ENCODE measurements at places on chromosomes 1 and 21. TPM values are rescaled to one million over a fixed set of nuclear protein-coding genes. Genes with fewer than 3 reads are reported as not detected.
A peak's percentile ranks its signal among the peaks of the same experiment; 100 is the strongest.

CLDN8 gene
- total RNA-seq = 0.09 TPM

TMCO4 gene
- 31.1 TPM for total RNA-seq

C1orf56 gene
- 12.5 TPM for total RNA-seq

- DNase-seq = peak; percentile 6
Observed at GRCh38 chr1:153345187-153346076, 3.2 kb downstream of the PGLYRP4 start.

- peak; percentile 56 for DNase-seq
Observed at GRCh38 chr1:160837558-160838205, 25.0 kb downstream of the CD244 start.

NDUFS5 gene
- total RNA-seq = 168 TPM

- no peak for DNase-seq
Observed at GRCh38 chr1:218472885-218473284, 127.7 kb downstream of the TGFB2 start.

SPOCD1 gene
- total RNA-seq = 1.8 TPM

DNA sequence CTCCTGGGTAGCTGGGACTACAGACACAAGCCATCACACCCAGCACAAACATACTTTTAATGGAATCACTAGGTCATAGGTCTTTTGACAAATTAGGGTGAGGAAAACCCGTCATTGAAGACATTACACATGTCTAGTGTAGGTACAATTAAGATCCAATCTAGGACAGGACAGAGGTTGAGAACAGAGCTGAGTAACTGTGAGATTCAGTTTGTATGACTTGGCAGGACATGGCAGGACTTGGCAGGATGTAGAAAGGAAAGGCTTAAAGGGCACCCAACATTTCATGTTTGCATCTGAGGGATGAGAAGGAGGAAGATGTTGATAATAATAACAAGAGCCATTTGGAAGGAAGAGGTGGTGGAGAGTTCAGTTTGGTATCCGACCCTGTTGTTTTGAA, 483.8 kb downstream of the PCP4 start:
- DNase-seq = no peak

GRCh38 chr21:32392880-32393676, at the start of gene URB1:
Gene URB1, minus strand, starts transcription at chr21:32393012. Its CDS starts 102 bp downstream, at chr21:32392910.
- DNase-seq = peak; percentile 94

- no peak for DNase-seq
Observed at GRCh38 chr1:33715195-33715811, 148.6 kb upstream of the HMGB4 start.

KRTAP22-2 gene
- total RNA-seq = not detected

GRCh38 chr1:2291577-2291976, 63.5 kb downstream of the SKI start:
- no peak for DNase-seq

DNA sequence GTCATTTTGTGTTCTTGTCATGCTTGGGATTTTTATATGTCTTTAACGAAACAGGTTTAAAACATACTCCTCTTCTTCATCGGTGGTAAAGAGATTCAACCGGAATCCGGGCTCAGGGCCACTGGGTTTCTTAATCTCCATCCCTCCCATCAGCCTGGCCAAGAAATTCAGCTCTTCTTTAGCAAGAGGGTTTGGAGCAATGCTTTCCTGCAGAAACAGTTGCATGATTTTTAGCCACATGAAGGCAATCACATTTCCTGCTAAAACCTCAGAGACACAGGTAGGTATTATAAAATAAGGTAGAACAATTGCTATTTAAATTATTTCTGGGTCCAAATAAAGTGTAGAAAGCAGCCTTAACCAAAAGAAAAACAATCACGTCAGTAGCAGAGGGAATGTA, 22.7 kb upstream of the LSM10 start:
- DNase-seq = no peak

GRHL3 gene
- 1.4 TPM for total RNA-seq

- DNase-seq = peak; percentile 72
Observed at GRCh38 chr1:27007909-27008582, 4.6 kb downstream of the TENT5B start.

S100A7 gene
- not detected for total RNA-seq

DNA sequence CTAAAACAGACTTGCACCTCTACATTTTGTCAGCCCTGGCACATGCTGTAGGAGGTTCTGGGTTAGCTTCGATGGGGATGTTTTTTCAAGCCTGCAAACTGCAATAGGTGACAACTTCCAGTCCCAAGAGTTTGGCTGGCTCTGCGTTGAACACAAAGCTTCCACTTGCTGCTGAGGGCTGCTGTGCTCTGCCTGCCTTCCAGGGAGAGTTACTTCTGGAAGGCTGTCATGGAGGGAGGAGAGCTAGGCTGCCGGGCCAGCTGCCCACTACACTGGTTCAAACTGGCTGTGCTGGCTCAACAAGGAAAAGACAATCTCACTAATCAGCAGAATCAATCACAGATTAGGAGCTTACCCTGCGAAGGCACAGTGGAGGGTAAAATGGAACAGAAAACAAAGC, 46.7 kb upstream of the PPP2R5A start:
- DNase-seq = peak; percentile 71

HDAC1 gene
- 166 TPM for total RNA-seq

DNA sequence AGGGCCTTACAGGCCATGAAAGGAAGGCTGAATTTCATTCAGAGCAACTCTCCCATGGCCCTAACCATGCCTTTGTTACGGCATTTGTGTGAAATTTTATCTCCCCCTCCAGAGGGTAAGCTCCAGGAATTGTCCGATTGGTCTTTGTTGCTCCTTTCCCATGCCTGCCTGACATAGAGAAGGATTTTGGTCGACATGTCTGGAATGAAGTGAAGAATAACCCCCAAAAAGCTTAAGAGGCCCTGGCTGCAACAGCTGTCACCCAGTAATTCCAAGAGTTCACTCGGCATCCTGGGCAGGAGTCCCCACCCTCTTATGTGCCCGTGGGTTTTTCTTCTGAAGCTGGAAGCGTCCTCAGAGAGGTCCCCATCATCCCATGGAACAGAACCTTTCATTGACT, 20.6 kb downstream of the CDA start:
- DNase-seq = no peak

GRCh38 chr1:58443986-58444868, 102.3 kb downstream of the OMA1 start:
- no peak for DNase-seq

- no peak for DNase-seq
Observed at GRCh38 chr21:37908691-37909090, 7.6 kb downstream of the KCNJ6 start.

TSACC gene
- total RNA-seq = not detected

GRCh38 chr1:151993084-151993733, 450 bp downstream of the S100A10 start:
- DNase-seq = no peak

DNA sequence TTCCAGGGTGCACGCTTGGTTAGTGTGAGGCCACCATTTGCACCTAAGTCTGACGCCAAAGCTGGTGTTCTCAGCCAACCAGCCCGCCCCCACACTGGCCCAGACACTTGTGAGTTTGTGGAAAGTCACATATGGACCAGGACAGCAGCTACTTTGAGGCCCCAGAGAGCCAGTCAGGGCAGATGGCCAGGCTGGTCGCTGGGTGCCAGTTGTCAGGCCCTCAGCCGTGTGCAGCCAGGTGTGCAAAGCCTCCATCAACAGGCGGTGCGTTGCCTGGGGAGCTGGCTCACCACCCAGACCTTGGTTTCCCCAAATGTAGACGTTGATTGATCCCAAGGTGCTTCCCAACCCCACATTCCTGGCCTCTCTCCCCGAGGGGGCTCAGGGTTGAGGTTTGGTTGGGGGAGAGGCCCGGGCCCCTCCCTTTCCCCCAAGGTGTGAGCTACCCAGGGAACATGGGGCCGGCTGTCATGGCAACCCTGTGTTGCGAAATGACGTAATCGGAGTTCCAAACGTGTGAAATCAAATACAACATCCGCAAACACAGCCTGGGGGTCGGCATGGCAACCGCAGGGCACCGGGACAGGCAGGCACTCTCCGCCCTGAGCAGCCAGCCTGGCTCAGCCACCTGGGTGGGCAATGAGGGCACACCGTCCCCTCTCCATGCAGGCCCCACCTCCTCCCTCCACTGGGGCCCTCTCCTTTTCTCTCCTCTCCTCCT, 42.2 kb upstream of the WNT4 start:
- no peak for DNase-seq

Measured in mucosa of gallbladder (tissue), 1 donor.